ENCODE measurements at places on chromosomes 16 and 17.
A peak's percentile ranks its signal among the peaks of the same experiment; 100 is the strongest.

- DNase-seq, result peak; percentile 30
These were observed 201.0 kb upstream of the NLRP1 start for GRCh38 chr17:5785338-5785737.

GRCh38 chr17:80731323-80731722, 186.7 kb downstream of the RPTOR start:
- DNase-seq, result no peak

- no peak for DNase-seq
These were observed 432.0 kb upstream of the CDH5 start for GRCh38 chr16:65934443-65934842.

DNA sequence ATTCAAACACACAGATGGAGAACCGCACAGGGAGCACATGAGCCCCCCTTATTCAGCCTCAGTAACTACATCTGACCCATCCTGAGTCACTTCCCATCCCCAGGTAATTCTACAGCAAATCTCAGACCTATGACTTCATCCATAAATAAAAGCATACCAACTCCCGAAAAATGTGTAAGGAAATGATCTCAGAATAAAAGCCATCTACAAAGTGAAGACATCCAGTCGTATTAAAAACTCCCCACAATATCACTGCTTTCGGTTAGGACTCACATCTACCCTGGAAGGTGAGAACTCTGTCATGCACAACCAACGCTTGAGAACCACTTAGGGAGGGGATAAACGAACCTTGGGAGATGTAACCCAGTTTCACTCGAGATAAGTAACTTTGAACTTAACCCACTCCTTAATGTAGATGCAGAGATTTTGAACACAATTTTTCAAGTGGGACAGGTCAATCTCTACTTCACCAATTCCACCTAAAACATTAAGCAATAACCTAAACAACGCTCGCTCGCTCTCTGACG, 1.3 kb downstream of the USP36 start:
- DNase-seq, result peak; percentile 9

- DNase-seq, result no peak
These were observed 85.8 kb downstream of the HIC1 start for GRCh38 chr17:2140683-2141082.

DNA sequence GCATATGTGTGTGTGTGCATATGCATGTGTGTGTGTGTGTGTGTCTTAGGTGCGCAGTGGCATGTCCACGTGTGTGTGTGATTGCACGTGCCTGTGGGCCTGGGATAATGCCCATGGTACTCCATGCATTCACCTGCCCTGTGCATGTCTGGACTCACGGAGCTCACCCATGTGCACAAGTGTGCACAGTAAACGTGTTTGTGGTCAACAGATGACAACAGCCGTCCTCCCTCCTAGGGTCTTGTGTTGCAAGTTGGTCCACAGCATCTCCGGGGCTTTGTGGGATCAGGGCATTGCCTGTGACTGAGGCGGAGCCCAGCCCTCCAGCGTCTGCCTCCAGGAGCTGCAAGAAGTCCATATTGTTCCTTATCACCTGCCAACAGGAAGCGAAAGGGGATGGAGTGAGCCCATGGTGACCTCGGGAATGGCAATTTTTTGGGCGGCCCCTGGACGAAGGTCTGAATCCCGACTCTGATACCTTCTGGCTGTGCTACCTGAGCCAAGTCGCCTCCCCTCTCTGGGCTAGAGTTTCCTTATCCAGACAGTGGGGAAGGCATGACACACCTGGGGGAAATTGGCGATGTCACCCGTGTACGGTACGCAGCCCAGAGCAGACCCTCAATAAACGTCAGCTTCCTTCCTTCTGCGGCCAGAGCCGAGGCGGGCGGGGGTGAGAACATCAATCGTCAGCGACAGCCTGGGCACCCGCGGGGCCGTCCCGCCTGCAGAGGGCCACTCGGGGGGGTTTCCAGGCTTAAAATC, 47.6 kb downstream of the IL21R start:
- no peak for DNase-seq

GRCh38 chr17:78526231-78527025, 50.8 kb downstream of the DNAH17 start:
- DNase-seq, result no peak

- peak; percentile 35 for DNase-seq
These were observed 2.5 kb downstream of the SLC12A4 start for GRCh38 chr16:67965668-67966548.
